ENCODE measurements at places on chromosomes 5 and 9.

GRCh38 chr9:34651876-34652601, at the start of gene IL11RA:
Gene IL11RA, plus strand, starts transcription at chr9:34652185. Its CDS starts 3,033 bp downstream, at chr9:34655218.
- peak; percentile 41 for DNase-seq

- DNase-seq = peak; percentile 68
Measured at GRCh38 chr5:109053995-109054417, 306.3 kb downstream of the FER start.

- no peak for DNase-seq
Measured at GRCh38 chr5:172071309-172071875, 65.0 kb upstream of the FBXW11 start.

DNA sequence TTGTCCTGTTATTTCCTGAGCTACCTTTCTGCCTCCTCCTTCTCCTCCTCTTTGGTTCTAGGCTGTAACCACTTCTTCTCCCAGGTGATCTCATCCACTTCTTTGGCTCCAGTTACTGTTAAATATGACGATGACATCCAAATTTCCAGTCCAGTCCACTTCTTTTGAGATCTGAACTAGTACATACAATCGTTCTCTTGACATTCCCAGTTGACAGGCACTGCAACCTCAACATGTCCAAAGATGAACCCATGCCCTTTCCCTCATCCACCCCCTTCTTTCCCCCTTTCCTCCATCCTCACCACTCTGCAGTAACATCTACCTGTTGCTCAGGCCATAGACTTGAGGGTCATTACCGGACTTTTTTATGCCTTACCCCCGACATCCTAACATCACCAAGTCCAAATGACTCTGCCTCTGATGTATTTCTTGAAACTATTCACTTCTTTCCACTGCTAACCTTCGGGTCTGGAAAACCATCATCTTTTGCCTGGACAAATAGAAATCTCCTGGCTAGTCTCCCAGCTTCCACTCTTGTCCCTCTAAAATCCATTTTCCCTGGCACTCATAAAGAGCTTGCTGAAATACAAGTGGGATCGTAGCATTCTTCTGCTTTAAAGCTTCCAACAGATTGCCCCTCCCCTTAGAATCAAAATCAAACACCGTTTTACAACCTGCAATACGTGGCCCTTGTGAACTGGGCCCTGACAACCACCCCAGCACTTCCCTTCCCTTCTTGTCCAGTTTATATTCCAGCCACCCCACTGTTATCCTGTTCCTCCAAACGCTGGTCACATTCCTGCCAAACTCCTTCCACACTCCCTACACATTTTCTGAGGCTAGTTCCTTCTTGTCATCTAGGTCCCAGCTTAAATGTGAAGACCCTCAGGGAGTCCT, 31.5 kb downstream of the KLF9 start:
- DNase-seq = no peak

GRCh38 chr5:67165526-67166459, 30.8 kb downstream of the CD180 start:
- peak; percentile 28 for DNase-seq

- no peak for DNase-seq
Measured at GRCh38 chr5:149314571-149315111, 30.7 kb upstream of the GRPEL2 start.

DNA sequence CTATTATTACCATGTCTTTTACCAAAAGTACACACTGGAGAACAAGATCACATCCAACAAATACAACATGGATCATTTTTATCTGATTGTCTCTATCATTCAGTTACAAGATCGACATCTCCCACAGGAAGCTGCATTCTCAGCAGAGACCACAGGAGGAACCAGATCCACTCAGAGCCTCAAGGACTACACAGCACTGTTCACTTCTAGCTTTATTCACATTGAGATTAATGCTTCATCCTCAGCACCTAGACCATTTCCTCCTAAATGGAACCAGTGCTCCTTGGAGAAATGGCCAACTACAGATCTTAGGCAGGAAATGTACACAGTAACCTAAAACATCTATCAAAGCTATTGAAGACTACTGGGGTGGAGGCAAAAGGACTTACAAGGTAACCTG, 13.3 kb upstream of the C5orf15 start:
- no peak for DNase-seq

- DNase-seq = no peak
Measured at GRCh38 chr5:68330574-68330973, 115.0 kb downstream of the PIK3R1 start.

DNA sequence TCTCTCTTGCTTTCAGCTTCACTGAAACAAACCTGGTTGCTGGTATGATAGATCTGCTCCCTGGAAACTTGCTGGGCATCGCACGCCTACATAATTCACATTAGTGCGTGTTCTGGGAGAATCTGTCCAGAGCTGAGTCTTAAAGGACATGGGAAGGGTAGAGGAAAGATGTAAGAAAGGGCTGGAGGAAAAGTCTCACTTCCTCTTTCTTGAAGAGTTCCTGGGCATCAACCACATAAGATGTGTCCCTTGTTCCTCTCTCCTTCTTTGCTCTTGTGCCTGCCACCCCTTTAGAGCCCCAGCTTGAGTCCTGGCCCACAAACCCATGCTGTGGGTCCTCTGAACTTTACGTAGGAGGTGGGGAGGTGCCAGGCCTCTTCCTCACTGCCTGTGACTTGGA, 205.3 kb upstream of the PANK3 start:
- no peak for DNase-seq

GRCh38 chr5:127969002-127969401, 114.6 kb upstream of the SLC12A2 start:
- no peak for DNase-seq

- DNase-seq = no peak
Measured at GRCh38 chr5:132808866-132809265, 4.2 kb upstream of the SOWAHA start.

- DNase-seq = no peak
Measured at GRCh38 chr9:114889802-114890224, 40.6 kb downstream of the TNFSF8 start.

GRCh38 chr9:23630488-23630887, 195.6 kb downstream of the ELAVL2 start:
- no peak for DNase-seq

DNA sequence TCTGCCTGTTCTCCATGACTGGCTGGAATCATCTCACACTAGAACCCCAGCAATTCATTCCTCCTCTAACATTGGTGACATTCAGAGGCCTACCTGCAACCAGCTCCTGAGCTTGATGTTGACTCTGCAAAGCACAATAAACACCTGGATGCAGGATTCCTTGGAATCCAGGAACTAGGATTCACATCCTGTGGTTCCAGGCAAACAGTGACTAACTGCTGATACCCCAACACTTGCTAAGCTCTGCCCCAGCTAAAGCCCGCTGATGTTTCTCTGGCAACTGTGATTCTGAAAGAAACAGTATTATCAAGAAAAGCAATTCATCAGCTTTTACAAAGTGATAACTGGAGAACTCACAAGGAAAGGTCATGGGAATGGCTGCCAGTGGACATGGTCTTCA, 29.2 kb downstream of the SUSD1 start:
- no peak for DNase-seq

- DNase-seq = no peak
Measured at GRCh38 chr5:83564069-83564749, 92.7 kb downstream of the VCAN start.

GRCh38 chr5:6829150-6829784, 116.0 kb downstream of the TENT4A start:
- no peak for DNase-seq

GRCh38 chr5:84706678-84707641, 322.3 kb upstream of the EDIL3 start:
- no peak for DNase-seq

DNA sequence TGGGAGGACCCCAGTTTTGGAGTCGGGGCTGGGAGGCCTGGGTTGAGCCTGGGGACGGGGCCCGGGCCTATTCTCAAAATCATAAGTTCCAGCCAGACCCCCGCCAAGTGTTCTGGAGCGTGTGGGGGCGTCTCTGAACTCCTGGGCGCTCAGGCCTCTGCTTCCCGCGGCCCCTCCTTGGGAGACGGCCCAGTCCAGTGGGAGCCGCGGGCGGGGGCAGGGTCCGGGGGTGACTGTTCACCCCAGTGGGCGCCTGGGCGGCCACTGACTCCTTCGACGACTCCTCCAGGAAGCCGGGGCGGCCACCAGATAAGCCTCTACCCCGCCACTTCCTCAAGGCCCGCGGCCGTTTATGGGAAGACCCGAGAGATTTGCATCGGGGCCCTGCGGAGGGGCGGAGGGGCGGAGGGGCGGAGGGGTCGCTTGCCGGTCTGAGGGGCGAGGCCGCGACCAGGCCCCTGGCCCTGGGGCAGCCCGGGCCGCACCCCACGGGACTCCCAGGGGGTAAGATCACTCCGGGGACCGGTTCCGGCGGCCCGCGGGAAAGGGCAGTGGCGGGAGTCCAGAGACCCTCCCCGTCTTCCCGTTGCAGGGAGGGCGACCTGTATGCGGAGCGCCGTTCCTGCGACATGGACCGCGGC, 655 bp downstream of the TOR4A start:
- no peak for DNase-seq

GRCh38 chr9:93642961-93643360, 66.6 kb downstream of the PHF2 start:
- peak; percentile 55 for DNase-seq

DNA sequence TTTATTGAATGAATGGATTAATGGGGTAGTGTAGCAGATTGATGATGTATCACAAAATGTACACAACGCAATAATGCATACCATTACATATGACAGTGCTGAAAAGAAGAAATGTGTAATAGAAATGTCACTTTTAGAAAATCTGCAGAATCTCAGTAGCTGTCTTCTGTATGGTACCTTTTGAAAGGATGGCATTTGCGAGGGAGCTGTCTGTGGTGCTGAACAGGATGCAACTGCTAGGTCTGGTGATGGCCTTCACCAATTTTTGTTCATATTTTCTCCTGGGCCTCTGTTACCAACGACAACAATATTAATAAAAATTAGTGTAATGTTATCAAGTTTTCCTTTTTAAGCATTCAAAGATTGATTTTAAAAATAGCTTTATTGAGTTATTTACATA, 36.2 kb upstream of the OTULIN start:
- peak; percentile 9 for DNase-seq

Data from skeletal muscle cell (primary cell).